ENCODE measurements at places on chromosomes 1 and 21.
A peak's percentile ranks its signal among the peaks of the same experiment; 100 is the strongest.

GRCh38 chr1:208254376-208254775 is 10.2 kb upstream of the PLXNA2 start:
- no peak for DNase-seq

DNA sequence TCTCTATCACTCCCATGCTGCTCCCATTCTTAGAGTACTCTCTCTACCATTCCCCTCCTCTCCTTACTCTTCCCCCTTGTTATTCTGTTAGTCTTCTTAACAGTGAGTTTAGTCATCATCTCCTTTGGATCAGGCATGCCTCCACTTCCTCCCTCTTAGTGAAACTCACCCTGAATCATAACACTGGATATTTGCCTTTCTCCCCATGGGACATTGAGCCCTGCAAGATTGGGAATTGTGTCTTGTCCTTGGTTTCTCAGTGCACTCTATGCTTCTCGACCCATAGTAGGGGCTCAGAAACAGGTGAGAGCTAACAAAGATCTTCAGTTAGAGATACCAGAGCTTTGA is 68.3 kb upstream of the GCLM start:
- DNase-seq = no peak

DNA sequence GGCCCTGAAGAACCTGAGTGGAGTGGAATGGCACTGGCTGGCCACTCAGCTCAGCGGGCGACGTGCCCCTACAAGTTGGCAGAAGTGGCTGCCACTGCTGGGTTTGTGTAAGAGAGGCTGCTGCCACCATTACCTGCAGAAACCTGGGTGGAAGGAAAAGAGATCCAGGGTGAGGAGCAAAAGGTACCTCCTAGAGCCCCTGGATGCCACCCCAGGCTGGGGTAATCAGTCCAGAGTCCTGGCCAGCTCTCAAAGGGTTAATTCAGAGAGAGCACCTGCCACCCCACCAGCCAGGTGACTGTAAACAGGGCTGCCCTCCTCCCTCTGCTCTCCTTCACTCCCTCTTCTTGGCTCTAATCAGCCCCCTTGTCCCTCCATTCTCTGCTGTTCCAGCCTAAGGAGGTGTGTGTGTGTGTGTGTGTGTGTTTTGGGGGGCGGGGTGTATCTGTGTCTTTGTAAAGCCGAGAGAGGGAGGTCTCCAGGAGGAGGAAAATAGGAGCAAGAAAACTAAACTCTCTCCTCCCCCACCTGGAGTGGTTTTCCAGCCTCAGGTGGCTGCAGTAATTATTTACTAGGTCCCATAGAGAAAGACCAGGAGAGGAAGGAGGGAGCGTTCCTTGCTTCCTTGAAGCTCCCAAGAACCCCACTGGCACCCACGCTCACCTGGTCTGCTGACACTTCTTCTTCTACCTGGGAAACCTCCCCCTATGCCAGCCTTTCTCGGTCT is 12.6 kb downstream of the TRIM46 start:
- no peak for DNase-seq

DNA sequence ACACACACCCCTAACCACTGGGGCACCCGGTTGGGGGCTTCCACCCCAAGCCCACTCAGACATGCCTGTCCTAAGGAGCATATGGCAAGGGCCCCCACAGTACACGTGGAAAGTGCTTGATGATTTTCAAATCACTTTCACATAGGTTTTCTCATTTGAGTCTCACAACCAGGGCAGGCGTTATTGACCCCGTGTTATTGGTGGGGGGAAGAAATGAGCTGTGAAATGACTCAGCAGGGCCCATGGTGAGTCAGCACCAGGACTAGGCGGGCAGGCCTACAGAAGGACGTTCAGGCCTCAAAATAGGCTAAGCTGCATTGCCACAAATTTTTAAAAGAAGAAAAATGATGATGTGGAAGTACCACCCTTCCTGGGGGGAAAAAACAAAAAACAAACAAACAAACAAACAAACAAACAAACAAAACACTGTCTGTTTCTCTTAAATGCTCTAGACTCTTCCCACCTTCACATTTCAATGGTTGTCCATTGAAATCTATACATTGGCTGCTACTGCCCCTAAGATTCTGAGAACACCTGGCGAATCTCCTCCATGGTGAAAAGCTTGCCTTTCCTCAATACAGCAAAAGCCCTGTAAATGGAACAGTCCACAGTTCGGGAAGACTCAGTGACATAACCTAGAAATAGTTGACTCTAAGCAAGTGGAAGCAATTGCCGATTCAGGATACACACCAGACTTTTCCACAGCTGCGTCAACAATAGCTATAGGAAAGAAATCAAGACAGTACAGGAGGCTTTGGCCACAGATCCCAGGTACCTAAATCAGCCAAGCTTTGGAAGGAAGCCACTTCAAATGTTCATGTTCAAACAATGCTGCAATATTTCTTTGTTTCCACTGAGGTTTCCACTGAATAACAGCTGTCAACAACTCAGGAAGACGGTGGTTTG is 234.7 kb downstream of the TOMM20 start:
- peak; percentile 32 for DNase-seq

DNA sequence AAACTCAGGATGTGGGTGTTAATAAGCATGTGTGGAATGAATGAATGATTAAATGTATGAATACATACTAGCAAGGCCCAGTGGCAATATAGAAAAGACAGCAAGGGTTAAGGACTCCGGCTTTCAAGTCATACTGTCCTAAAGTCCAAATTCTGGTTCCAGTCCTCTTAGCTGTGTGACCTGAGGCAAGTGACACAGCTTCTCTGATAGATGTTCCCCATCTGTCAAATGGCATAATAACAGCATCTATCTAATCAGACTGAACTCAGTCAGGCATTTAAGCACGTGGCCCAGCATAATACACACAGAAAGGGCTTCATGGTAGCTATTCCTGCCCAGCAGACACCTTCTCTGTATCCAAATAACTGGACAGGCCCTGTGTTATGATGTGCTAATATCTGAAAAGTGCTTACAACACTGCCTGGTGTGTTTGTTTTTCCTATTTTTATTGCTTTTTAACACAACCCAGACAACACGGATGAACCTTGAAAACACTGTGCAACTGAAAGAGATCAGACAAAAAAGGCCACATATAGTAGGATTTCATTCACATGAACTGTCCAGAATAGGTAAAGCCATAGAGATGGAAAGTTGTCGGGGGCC is 12.4 kb downstream of the ASAP3 start:
- DNase-seq = no peak

DNA sequence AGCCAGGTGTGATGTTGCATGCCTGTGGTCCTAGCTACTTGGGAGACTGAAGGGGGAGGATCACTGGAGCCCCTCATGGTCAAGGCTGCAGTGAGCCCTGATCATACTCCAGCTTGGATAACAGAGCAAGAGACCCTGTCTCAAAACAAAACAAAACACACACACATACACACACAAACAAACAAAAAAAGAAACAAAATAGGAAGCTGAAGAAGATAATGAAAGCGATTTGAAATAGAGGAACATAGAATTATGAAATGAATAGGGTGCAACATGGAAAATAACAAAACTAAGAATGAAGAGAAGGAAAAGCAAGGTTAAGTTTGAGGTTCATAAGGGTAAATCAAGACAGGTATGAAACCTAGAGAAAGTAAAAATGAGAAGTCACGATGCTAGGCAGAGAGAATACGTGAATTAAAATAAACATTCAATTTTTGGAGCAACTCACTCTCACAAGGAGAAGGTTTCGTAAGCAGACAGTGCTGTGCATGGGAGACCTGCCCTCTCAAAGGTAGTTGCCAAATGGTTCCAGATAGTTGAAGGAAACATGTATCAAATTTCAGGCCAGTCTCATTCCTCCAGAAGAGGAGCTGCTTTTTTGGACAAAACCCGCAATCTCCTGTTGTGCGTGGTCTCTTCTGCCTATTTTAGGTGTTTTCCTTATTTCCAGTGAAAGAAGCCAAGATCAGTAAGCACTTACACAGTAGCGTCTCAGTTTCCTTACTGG is 3.3 kb downstream of the CD46 start:
- DNase-seq = no peak

- DNase-seq = no peak
These were observed 464.8 kb upstream of the USP24 start for GRCh38 chr1:55679971-55680370.

GRCh38 chr1:210625715-210626114 is 297.0 kb downstream of the HHAT start:
- no peak for DNase-seq

- DNase-seq = peak; percentile 29
These were observed 241.4 kb downstream of the TOMM20 start for GRCh38 chr1:234887016-234887900.

GRCh38 chr1:93180723-93181613 is at the start of gene CCDC18:
CCDC18 (plus strand) TSS chr1:93180724; CDS start chr1:93183362, 2,638 bp downstream.
- DNase-seq = no peak

DNA sequence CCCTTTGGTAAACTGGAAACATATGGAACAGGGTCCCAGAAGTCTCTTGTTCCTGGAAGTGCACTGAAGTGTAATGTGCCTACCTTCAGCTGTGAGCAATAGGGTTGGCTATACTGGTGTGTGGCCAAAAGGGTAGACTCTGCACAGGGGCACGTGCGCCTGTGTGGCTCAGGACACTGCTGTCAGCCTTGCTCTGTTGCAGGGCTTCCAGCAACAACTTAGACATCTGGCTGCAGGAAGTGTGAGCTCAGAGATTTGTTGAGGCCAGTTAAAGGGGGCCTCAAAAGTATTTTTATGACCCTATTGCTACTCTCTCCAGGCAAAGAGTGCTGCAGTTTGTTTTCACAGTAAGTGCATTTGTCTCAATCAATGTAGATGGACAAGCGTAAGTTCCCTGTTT is 7.5 kb downstream of the CTPS1 start:
- no peak for DNase-seq

DNA sequence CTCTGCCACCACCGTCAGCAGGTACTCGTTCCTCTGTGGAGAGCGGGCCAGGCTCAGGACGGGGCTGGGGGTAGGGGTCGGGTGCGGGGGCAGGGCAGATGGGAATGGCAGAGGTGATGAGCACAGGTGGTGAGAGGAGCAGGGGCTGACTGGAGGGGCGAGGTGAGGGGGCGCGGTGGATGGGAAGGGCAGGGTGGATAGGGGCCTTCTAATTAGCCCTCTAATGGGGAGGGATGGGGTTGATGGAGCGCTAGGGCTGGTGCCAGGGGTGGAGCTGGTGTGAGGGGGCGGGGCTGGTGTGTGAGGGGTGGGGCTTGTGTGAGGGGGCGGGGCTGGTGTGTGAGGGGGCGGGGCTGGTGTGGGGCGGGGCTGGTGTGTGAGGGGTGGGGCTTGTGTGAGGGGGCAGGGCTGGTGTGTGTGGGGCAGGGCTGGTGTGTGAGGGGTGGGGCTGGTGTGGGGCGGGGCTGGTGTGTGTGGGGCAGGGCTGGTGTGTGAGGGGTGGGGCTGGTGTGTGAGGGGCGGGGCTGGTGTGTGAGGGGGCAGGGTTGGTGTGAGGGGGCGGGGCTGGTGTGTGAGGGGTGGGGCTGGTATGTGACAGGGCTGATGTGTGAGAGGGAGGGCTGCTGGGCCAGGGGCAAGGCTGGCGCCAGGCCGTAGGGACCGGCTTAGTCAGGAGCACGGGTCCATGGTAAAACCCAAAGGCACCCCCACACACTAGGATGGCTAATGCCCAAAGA is 5.9 kb downstream of the KRTAP10-1 start:
- no peak for DNase-seq

Data from NCI-H2107 (cell line).